ENCODE measurements at places on chromosomes 12 and 14. TPM values are rescaled to one million over a fixed set of nuclear protein-coding genes. Genes with fewer than 3 reads are reported as not detected.

- no peaks in the 10 kb centered on the region for H3K27me3 ChIP-seq
- no peak overlapping the region for H3K4me3 ChIP-seq
Measured at GRCh38 chr14:72291908-72292688, 359.9 kb downstream of the RGS6 start.

- DNase-seq: no peak
- H3K4me1 ChIP-seq: no peaks in the 10 kb centered on the region
- no peak overlapping the region for H3K4me3 ChIP-seq
- no peaks in the 10 kb centered on the region for H3K36me3 ChIP-seq
- no peak overlapping the region for H3K27ac ChIP-seq
Measured at GRCh38 chr14:89504602-89505313, 87.7 kb upstream of the FOXN3 start.

- no peaks in the 10 kb centered on the region for H3K4me1 ChIP-seq
- H3K36me3 ChIP-seq: peaks cover 4% of the 10 kb centered on the region
- no peaks in the 10 kb centered on the region for H3K27me3 ChIP-seq
- no peak overlapping the region for H3K27ac ChIP-seq
- H3K4me3 ChIP-seq: no peak overlapping the region
Measured at GRCh38 chr12:19462406-19462805, 23.1 kb downstream of the AEBP2 start.

DNA sequence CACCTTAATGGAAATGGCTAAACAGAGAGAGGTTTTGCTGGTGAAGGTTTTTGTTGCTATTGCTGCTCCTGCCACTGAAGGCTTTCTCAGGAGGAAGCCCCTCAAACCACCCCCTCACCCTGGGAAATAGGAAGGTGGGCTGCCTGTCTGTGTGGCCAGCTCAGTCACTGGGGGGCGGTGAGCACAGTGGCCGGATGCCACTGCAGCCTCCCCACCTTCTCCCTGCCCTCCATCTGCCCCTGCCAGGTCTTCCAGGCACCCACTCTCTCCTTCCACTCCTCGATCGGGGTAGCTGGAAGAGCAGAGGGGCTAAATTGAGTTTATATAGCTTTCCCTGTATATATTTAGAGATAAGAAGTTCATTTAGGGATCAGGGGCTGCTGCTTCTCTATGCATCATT is 80.8 kb downstream of the PAPOLA start:
- H3K4me1 ChIP-seq: no peaks in the 10 kb centered on the region
- no peak overlapping the region for H3K4me3 ChIP-seq
- peaks cover 47% of the 10 kb centered on the region for H3K27me3 ChIP-seq
- DNase-seq: no peak
- H3K36me3 ChIP-seq: no peaks in the 10 kb centered on the region
- H3K27ac ChIP-seq: no peak overlapping the region

DNA sequence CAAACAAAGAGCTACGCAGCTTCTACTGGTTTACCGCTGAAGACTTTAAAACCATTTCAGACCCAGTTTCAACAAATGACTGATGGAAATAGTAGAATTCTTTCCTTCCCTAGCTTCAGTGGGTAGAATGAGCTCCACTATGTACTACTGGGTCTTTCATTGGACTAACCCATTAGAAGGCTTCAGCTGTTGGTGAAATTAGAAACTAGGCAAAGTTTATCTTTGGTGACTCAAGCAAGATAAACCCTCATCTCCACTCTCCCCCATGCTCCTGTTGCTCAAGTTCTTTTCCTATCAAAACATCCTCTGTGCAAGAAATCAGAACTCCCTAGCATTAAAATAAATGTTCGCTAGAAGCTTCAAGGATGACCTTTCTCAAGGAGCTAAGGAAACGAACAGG is 159.2 kb downstream of the PAWR start:
- no peak for DNase-seq
- no peak overlapping the region for H3K27ac ChIP-seq
- no peaks in the 10 kb centered on the region for H3K27me3 ChIP-seq
- no peaks in the 10 kb centered on the region for H3K36me3 ChIP-seq

GRCh38 chr12:64450711-64451486 is 1.0 kb upstream of the TBK1 start:
- H3K4me1 ChIP-seq: peaks cover 10% of the 10 kb centered on the region
- H3K4me3 ChIP-seq: peak overlapping the region; percentile 79
- no peaks in the 10 kb centered on the region for H3K36me3 ChIP-seq
- H3K27ac ChIP-seq: peak overlapping the region; percentile 96
- no peak for DNase-seq

- no peaks in the 10 kb centered on the region for H3K27me3 ChIP-seq
- DNase-seq: no peak
- H3K4me1 ChIP-seq: peaks cover 43% of the 10 kb centered on the region
- no peaks in the 10 kb centered on the region for H3K36me3 ChIP-seq
Measured at GRCh38 chr12:123055281-123055766, 74.8 kb downstream of the ARL6IP4 start.

DNA sequence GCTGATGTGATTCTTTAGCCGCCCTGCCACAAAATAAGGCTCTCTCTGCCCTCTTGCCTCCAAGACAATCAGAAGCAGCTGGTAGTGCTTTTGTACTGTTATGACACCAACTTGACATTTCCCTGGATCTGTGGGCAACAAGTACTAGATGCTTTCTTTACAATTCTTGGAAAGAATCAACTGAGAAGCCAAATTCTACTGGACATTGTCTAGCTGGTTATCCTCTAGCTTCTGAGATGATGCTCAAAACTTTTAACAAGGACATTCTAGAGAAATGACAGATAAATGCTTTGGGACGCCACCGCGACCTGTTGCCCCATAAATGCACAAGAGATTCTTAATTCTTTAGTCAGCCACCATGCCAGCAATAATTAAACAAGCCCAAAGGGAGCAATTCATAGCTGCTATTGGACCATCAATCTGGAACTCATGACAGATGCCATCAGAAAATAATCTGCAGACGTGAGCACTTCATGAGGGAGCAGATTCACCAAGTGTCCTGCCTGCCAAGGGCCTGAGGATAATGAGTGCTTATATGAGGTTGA is 22.8 kb downstream of the FMNL3 start:
- H3K36me3 ChIP-seq: no peaks in the 10 kb centered on the region
- H3K27ac ChIP-seq: no peak overlapping the region
- no peak for DNase-seq
- no peaks in the 10 kb centered on the region for H3K27me3 ChIP-seq
- H3K4me3 ChIP-seq: no peak overlapping the region

DNA sequence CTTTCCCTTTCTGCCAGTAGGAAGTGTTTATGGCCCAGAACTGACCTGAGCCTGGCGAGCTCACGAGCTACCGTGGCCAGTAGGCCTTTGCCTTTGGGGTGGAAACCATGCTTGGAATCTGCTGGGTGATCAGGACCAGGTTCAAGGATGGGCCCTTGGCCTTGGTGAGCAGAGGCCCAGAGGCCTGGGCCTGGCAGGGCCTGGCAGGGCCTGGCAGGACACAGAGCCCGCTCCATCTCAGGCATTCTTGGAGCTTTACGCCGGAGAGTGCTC is 184.8 kb upstream of the RTL1 start:
- H3K36me3 ChIP-seq: no peaks in the 10 kb centered on the region
- no peaks in the 10 kb centered on the region for H3K4me1 ChIP-seq
- peaks cover 5% of the 10 kb centered on the region for H3K27me3 ChIP-seq
- DNase-seq: no peak
- H3K27ac ChIP-seq: no peak overlapping the region
- H3K4me3 ChIP-seq: no peak overlapping the region

PLA2G1B gene
- not detected for total RNA-seq

CAPS2 gene
- total RNA-seq: 3.7 TPM
